ENCODE measurements at places on chromosomes 4 and X.

DNA sequence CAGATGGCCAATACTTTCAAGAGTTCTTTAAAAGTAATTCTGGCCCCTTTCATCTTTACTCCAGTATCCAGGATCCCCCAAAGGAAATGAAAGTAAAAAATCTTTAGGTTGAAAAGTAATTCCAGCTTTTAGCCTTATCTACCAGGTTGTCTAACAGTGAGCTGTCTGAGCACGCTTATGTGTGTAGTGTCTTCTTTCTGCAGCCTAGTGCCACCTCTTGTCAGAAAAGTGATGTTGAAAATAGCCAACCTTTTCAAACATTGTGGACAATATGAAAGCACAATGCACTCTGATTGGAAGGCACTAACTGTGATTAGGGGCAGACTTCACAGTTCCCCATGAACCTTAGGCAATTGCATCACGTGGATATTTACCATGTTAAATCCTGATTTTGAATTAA lies 92.1 kb downstream of the RELL1 start:
- no peak for DNase-seq

DNA sequence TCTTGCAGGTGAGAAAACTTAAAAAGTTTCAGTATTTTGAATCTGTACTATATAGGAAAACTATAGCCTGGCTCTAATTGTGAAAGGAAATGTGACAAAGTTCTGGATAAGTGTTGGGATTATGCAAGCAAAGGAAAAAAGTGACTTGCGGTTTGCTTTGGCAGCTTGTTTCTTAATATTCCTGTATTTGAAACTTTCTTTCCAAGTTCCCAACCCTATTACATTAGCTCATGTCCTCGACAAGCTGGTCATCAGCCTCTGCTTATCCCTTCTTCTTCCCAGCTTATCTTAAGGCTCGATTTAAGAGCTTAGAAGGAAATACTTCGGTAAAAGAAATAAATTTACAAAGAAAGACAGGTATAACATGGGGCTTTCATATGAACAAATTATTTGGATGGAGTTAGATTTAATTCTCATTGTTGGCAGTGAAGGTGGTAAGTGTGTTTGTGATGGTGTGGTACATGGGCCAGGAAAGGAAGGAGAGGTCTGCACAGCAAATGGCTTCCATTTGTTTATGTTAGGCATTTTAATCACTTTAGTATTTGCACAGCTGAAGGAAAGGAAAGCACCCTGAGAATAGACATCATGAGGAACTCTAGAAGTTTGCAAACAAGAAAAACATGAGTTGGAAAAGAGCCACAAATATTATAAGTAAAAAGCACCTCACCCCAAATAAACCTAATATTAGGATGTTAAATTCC lies 5.1 kb upstream of the MYOZ2 start:
- DNase-seq = no peak

GRCh38 chrX:22666441-22666840 lies 333.3 kb upstream of the DDX53 start:
- no peak for DNase-seq

- DNase-seq = no peak
Measured at GRCh38 chrX:153303276-153304262, 18.0 kb downstream of the PNMA6F start.

- DNase-seq = no peak
Measured at GRCh38 chrX:24799078-24799477, 105.4 kb downstream of the POLA1 start.

GRCh38 chr4:158861281-158861680 lies 92.5 kb downstream of the FNIP2 start:
- DNase-seq = no peak

DNA sequence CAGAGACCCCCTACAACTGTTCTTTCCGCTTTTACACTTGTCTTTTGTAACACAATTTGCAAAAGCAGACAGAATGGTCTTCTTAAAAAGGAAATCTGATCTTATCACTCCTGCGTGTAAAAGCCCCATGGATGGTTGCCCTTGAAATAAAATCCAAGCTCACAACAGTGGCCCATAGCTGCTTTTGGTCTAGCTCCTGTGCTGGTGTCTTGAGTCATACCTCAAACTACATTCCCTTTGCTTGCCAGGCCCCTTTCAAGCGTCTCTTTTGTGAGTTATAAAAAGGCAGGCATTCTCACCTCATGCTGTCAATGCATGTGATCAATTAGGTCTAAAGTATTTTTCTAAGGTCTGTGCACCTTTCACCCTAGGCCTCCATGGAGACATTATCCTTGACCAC lies 27.6 kb downstream of the HPGD start:
- no peak for DNase-seq

- DNase-seq = no peak
Measured at GRCh38 chr4:137039370-137039769, 492.9 kb downstream of the PCDH18 start.

GRCh38 chrX:45157647-45158046 lies 43.0 kb downstream of the DIPK2B start:
- no peak for DNase-seq

DNA sequence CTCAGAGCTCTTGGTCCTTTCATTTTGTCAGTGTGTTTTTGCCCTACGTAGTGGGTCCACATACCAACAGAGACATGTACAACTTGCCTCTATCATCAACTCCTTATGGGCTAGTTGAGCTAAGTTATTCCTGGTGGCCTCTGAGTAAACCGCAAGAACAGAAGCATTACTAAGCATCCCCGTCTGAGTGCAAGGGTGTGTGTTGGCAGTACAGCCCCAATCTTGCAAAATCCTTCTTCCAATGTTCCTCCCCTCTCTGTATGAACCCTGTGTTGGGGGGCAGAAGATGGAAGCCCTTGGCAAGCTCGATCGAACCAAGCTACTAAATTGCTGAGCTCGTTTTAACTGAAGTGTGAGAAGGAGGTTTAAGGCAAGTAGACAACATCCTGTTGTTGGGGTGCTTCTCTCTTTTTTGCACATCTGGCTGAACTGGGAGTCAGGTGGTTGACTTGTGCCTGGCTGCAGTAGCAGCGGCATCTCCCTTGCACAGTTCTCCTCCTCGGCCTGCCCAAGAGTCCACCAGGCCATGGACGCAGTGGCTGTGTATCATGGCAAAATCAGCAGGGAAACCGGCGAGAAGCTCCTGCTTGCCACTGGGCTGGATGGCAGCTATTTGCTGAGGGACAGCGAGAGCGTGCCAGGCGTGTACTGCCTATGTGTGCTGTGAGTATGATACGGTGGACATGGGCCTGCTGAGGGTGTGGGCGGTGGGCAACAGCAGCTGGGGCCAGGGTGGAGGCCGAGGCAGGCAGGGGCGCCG lies at the start of gene SH2D1A:
TSS of gene SH2D1A (plus strand) at position 447 of the 760 bp plus-strand sequence. CDS start at position 527, 80 bp downstream.
- no peak for DNase-seq

DNA sequence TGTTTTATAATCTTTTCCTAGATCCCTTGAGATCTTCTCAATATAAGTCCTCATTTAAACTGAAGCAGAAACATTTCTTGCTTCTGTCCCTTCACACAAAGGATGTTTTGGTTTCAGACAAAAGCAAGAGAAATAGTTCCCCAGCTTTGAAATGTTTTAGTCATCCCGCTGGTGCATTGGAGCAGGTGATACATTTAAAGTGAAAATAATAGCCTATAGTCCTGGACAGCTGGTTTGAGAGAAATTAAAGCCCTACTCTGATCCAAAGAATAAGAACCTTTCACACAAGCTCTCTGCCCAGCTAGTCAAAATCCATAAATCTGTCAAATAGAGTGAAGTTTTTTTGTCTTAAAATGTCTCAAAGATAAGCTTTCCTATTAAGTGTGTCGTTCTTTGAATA lies 79.4 kb downstream of the LUZP4 start:
- DNase-seq = no peak

DNA sequence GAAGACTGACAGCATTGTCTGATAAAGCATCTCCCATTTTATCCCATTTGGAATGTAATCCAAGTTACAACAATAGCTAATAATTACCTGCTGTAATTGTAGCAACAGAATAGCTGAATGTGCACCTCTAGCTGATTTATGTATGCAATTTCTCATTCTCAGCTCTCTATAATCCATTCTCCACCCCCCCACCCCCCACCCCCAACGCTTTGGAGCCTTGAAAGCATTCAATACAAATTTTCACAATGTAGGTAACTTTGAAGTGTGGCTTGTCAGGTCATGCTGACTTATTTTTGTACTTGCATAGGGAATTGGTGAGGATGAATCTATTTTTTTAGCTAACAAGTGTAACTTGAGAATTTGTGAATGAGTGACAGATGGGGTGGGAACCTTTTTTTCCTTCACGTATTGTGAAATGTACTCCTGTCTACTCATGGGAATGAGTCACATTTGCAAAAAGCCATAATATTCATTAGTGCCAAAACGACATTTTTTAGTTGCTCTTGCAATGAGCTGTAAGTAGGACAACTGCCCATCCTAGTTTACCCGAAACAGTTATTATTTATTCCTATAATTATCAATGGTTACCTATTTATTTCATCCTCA lies 159.3 kb downstream of the PALLD start:
- no peak for DNase-seq

GRCh38 chr4:110467400-110467799 lies 8.6 kb upstream of the ENPEP start:
- DNase-seq = no peak

- DNase-seq = no peak
Measured at GRCh38 chr4:10085386-10085785, 31.2 kb downstream of the WDR1 start.

DNA sequence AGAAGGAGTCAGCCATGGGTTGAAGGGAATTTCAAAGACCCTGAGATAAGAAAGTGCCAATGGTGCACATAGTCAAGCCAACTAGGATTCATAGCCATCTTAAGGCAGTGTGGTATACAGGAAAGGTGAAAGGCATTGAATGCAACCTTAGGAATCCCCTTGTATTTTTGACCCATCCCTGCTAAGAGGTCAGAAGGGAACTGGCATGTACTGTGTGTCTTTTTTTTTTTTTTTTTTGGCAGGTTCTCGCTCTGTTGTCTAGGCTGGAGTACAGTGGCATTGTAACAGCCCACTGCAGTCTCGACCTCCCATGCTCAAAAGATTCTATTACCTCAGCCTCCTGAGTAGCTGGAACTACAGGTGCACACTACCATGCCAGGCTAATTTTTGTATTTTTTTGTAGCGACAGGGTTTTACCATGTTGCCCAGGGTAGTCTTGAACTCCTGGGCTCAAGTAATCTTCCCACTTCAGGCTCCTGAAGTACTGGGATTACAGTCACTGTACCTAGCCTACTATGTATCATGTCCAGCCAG lies 40.8 kb downstream of the VSIG4 start:
- DNase-seq = no peak

DNA sequence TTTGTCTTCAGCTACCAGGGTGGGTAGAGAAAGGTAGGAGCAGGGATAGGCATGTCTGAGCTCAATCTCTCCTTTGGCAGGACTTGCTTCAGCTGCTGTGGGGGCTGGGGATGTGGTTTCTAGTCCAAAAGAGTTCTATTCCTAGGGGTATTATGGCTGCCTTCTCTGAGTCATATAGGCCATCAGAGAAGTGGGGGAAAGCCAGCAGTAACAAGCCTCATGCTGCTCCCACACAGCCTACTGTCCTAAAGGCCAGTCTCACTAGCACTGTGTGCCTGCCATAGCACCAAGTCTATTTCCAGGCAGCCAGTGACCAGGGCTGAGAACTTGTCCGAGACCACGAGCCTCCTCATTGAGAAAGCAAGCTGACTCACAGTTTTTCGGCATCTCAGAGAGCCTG lies 270.6 kb downstream of the DCAF12L2 start:
- no peak for DNase-seq

- DNase-seq = no peak
Measured at GRCh38 chr4:121977251-121978171, 25.7 kb upstream of the TRPC3 start.

DNA sequence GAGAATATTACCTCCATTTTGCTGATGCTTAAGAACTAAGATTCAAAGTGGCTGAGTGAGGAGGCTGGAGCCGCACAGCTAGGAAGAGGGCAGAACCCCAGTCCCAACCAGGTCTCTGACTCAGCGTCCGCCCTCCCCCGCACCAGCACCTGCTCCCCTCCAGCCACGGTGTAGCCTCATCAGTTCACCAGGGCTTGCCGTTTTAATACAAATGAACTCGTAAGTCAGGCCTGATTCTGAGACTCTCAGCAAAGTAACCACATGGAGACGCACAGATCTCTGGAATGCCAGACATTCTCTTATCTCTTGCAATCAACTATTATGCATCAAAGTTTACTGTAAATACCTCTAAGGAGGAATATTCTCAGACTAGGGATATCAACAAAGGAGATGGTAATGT lies 52.4 kb downstream of the ENPP6 start:
- no peak for DNase-seq

- no peak for DNase-seq
Measured at GRCh38 chr4:145822581-145822980, 116.0 kb downstream of the ZNF827 start.

DNA sequence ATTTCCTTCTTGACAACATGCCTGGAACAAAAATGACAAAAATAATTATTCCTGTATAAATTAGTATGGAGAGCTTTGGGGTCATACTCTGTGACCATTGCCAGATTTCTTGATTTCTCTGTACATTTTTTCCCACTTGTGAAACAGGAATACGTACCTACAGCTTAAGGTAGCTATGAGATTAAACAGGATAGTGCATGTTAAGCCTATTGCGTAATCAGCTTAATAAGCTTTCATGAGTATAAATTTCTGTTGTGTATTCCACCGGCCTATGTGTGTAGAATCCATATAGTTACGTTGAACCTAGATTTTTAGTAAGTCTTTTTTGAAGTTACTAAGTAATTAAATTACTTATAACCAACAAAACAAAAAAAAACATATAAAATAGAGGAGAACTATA lies 334.9 kb downstream of the DCTD start:
- DNase-seq = no peak

DNA sequence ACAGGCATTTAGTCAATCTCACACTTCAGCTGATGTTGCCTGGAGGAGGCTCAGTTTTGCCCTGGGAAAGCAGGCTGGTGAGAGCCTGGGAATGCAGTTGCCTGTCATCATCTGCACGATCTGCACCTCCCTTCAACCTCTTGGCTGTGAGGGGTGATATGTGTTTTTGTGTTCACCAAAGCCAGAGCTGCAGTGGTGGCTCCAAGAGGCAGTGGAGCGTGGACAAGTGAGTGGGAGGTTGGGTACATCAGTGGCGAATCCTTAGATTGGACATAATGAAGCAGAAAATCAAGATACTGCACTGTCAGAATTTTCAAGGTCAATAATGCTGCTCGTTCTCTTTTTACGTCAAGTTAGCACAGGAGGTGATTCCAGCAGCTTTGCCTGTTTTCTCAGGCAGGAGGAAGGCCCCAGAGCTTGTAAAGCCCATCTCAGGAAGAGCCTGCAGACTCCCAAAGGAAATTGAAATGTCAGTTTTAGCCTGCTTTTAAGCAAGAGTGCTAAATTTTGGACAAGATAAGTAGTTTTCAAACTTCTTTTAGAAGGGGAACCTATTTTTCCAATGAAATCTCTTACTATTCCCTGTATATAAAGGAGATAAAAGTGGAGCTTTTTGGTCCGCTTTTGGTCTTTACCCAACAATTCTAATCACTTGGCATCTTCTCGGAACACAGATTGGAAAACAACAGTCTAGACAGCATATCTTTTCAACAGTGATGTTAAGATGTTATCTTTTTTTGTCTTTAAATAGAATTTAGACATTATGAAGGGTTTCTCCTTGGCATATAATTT lies 92.8 kb downstream of the FRAS1 start:
- no peak for DNase-seq

DNA sequence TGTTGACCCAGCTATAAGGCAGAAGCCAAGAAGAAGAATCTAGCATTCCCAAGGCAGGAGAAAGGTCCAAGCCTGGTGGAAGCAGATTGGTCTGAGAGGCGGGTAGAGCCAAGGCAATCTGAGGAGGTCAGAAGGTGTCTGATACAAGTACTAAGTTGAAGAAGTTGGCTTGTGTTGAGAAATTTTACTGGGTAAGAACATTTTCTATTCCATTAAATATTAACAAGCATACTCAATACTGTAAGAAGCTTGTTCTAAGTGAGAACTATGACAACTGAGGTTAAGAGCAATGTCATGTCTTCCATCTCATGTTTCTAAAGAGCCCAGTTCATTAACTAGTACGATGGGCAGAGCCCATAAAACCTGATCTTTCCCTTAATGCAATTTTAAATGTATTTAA lies 75.0 kb downstream of the FAM13A start:
- no peak for DNase-seq
